ENCODE measurements at places on chromosomes 11 and 22.
A peak's percentile ranks its signal among the peaks of the same experiment; 100 is the strongest.

- DNase-seq = no peak
These were observed 31.7 kb downstream of the ALG12 start for GRCh38 chr22:49886346-49887063.

- no peak for DNase-seq
These were observed 607 bp upstream of the ROBO4 start for GRCh38 chr11:124898263-124898680.

DNA sequence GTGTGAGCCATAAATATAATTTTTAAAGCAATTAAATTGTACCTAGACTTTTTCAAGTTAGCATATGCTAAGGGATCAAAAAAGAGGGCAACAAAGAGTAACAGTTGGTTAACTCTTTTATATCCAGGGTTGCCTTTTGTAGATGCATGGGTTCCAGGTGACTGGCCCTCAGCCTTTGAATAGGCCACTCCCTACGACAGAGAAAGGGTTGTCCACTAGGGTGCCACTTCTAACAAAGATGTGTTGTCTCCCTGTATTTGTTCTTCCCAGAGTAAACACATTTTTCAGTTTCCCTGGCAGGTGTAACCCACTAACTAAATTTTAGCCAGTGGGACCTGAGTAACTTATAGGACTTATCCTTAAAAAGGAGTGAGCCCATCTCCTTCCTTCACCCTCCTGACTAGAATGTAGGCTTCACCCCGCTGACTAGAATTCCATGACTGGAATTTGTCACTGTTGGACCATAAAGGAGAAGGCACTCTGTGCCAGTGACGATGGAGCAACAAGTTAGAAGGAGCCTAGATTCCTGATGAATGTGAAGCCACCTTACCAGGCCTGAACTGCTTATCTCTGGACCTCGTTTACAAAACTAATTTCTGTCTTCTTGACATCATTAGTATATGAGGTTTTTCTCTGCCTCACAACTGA, 16.6 kb downstream of the TUG1 start:
- peak; percentile 19 for DNase-seq

GRCh38 chr11:115169251-115169650, 335.0 kb downstream of the CADM1 start:
- no peak for DNase-seq

- DNase-seq = no peak
These were observed 420.7 kb downstream of the MN1 start for GRCh38 chr22:27380855-27381254.

- DNase-seq = no peak
These were observed 249.0 kb downstream of the ST3GAL4 start for GRCh38 chr11:126604461-126604860.

- DNase-seq = peak; percentile 74
These were observed 64.5 kb downstream of the AMBRA1 start for GRCh38 chr11:46529095-46529905.

DNA sequence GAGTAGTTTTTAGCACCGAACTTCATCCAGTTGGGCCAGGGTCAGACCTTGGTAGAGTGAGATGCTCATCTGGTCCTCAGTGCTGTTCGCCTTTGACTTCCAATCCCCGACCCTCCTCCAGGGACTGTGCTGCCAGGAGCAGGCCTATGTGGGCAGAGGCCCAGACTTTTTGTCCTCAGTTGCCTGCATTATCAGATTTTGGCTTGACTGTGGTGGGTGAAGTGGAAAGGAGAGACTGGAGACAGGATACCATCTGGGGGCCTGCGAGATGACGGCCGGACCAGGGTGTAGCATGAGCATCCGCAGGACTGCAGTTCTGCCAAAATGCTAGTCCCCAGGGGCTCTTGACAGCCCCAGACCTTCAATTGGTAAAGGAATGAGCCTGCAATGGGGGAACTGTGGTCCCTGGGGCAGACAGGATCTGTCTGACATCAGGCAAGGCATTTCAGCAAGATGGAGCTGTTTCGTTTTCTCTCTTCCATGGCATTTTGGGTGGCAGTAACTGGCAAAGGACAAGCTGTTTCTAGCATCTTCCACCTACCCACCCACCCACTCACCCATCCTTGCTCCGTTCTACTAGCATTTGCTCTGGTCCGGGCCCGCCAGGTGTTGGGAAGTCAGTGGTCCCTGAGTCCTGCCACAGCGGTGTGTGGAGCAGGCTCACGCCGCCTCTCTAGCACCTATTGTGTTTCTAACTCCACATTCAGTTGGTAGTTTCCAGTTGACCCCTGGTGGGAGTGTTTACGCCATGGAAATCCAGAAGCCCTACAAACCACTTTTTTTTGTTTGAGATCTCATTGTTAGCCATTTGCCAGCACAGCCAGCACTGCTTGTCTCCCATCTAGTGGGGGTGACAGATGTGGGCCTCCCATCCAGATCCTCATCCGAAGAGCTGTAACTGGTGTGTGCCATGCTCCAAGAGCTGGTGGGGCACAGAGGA, 53.5 kb downstream of the OTOG start:
- no peak for DNase-seq

- no peak for DNase-seq
These were observed 72.6 kb downstream of the C22orf31 start for GRCh38 chr22:28989035-28989464.

DNA sequence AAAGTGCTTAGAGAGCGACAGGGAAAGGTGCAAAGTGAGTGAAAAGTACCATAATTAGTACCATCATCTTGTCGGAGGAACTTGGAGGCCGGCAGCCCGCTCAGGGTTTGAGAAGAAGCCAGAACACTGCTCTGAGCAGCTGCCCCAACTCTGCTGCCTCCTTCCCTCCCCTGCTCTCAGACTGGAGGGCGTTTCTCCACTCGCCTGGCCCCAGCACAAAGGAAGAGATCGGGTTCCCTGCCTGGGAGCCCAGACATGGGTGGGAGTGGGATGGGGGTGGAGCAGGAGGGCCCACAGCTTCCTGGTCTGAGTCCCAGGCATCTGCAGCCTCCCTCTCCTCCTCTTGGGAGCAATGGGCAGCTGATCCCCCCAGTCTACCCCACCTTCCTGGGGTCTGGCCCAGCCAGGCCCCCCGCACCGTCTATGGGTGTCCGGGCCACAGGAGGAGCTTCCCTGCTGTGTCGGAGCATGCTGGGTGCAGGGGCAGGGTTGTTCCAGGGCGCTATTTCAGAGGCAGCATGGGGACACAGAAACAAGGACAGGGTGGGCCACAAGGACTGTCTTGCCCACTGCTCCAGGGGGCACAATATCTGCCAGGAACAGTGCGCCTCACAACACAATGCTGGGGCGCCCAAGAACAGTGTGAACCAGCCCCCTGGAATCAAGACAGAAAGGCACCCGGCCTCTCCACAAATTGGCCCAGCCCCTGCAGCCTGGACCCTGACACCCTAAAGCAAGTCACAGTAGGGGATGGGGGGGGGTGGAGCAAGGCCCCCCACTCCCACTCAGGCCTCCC, 4.8 kb downstream of the LIF start:
- DNase-seq = no peak

GRCh38 chr11:24934733-24935439, 438.0 kb downstream of the LUZP2 start:
- no peak for DNase-seq

DNA sequence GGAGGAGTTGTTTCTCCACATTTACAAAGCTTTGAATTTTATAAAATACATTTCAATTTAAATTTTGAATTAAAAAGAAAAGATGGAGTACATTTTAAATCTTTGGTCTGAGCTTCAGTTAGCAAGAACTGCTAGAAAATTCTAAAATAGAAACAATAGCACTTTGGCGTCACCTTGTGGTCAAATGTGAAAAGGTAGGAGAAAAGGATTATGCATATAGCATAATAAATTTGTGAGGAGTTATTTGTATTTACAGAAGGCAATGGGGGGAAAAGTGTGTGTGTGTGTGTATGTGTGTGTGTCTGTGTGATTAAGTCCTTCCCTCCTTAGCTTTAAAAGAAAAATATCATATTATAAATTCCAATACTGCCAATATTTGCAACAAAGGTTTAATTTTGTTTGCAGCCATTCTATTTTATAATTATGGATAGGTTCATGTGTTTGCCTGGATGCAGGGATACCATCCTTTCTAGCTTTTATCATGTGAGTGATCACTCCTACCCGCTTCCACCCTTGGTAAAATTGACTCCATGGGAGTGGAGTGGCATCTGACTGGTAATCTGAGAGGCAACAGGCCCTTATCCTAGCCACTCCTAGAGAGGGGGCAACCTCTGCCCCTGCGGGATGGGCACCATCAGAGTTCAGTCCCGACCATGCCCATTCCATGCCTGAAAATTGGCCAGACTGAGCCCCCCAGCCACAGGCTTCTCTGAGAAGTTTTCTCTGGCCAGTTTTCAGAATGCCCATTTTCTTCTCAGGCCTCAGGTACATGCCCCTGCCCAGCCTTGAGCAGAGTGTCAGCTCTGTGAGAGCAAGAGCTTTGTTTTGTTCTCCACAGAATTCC, 13.6 kb upstream of the LGR4 start:
- peak; percentile 65 for DNase-seq

GRCh38 chr11:44623341-44623730, 57.9 kb downstream of the CD82 start:
- peak; percentile 22 for DNase-seq

Measured in NCI-H2081 (cell line).